ENCODE measurements at places on chromosomes 7 and 10. TPM values are rescaled to one million over a fixed set of nuclear protein-coding genes. Genes with fewer than 3 reads are reported as not detected.

DNA sequence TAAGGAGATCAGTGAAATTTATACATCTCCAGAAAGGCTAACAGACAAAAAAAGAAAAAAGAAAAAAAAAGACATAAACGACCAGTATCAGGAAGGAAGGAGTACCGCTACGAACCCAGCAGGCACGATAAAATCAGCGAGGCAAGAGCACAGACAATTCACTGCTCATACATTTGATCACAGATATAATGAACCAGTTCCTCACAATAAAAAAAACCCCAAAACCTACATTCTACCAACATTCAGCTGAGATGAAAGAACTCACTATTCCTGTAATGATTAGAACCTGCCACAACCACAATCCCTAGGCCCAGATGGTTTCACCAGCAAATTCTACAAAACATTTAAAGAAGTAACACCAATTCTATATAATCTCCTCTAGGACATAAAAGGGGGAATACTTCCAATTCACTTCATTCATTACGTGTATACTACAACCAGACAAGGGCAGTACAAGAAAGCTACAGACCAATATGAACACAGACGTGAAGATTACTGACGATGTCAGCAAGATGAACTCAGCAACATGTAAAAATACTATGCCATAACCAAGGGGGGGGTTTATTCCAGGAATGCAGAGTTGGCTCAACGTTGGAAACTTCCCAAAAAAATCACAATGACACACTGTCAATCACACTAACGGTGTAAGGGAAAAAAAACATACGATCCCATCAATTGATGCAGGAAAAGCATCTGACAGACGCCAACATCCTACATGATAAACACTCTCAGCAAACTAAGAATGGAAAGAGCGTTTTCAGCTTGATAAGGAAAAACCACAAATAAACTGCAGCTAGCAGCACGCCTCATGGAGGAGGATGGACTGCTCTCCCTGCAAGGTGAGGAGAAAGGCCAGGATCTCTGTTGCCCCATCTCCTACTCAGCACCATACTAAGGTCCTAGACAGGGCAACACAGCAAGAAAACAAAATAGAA is 256.2 kb downstream of the ELFN1 start:
- DNase-seq: no peak

DNA sequence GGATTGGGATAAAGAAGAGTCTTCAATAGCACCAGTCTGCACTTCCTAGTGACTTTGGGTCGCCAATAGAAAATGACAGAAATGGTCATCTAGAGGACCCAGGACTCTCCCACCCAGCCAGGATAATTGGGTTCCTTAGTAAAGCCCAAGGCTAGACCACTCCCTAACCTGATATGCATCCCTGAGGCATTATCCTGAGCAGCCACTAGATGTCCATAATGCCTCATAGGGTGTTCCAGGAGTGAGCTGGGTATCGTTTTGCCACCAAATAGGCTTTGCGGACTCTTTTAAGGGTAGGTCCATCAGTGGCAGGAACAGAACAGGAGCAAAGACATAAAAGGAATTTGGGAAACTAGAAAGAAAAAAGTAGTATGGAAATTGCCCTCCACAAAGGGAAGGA is 4.5 kb upstream of the LRRC4 start:
- DNase-seq: peak; percentile 9

- DNase-seq: no peak
Observed at GRCh38 chr7:34075523-34076370, 170.4 kb downstream of the BMPER start.

DNA sequence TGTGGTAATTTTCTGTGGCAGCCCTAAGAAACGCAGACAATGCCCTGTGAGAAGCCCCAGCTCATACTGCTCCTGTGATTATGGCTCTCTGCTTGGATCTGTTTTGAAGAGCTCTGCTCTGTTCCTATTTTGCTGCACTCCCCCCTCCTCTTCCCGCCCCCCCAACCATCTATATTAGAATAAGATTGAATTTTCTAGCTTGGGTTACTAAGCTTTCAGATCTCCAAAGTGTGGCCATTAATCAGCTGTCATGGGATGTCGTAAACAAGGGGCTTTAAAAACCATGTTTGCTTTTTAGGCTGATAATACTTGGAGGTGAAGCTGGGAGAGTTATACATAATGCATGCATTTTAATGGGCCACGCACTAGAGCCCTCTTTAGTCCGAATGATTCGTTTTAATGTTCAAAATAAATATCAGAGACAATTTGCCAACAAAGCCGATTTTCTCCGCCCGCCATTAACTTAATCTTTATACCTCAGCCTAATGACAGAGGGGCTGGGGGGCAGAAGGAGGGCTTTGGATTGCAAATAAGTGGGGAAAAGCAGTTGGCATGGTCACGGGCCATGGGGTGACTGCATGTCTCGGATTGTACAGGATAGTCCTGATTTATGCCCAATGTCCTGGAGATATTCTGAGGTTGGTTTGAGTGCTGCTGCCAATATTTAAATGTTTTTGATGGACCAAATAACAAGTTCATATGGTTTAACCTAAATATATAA is 165.5 kb downstream of the RPS24 start:
- DNase-seq: no peak

DNA sequence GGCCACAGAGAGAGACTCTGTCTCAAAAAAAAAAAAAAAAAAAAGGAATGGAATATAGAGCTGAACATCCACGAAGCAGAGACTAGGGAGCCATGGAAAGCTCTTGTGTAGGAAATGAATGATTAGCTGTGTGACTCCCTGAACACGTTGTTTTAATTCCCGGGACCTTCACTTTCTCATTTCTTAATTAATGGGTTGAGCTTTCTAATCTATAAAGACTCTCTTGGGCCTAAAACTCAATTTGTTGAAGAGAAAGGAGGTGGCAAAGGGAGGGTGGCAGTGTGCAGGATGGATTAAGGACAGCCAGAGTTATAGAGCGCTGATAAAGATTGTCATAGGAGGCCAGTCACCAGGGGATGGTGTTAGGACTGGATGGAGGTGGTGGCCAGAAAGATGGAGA is 48.0 kb downstream of the CYCS start:
- no peak for DNase-seq

DNA sequence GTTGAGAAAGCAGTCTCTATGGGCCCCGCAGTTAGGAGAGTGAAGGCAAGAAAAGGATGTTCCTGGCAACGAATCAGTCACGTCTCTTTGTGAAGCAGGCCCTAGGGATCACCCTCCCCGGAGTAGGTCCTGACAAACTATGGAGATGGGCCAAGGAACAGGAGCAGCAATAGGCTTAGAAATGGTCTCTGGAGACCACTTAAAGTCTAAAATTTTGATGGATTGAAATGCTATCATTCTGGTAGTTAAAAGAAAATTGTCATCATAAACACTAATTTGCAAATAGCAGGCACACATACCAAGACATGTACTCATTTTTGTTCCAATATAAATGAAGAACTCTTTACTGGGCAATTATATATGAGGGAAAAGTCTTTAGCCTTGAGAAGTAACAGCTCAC is 123.5 kb downstream of the ITGB8 start:
- no peak for DNase-seq

- no peak for DNase-seq
Observed at GRCh38 chr10:101561068-101561915, 26.8 kb downstream of the POLL start.

DNA sequence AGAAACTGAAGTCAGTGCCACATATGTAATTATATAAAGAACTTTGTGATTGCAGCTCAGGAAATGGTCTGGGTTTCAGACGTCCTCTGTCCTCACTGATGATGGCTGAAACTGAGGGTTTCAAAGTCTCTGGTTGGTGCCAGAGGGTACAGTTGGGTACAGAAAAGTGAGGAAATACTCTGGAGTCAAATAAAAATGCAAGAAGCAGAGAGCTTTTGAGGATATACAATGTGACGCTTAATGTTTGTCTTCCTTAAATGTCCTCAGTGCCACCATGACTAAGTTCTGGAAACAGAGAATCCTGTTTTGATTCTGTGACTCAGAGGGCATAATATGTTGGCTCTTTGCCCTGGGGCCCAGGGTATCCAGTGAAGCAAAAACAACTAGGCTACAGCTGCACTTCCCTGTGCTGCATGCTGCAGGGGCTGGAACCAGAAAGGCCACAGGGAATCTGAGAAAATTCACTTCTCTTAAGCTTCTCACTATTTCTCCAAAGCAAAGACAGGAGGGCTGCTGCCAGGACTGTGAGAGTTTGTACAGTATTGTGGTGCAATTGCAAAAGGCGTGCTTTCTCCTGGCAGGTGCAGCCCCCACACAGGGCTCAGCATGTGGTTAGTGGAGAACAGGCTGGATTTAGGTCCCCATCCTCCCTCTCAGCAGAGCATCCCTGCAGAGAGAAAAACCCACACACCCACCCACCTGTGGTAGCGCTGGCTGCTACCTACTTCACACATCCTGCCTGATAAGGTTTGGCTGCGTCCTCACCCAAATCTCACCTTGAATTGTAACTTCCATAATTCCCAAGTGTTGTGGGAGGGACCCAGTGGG is 169.5 kb upstream of the SVIL start:
- peak; percentile 86 for DNase-seq

- no peak for DNase-seq
Observed at GRCh38 chr7:90172624-90173023, 18.4 kb downstream of the STEAP1 start.

DNA sequence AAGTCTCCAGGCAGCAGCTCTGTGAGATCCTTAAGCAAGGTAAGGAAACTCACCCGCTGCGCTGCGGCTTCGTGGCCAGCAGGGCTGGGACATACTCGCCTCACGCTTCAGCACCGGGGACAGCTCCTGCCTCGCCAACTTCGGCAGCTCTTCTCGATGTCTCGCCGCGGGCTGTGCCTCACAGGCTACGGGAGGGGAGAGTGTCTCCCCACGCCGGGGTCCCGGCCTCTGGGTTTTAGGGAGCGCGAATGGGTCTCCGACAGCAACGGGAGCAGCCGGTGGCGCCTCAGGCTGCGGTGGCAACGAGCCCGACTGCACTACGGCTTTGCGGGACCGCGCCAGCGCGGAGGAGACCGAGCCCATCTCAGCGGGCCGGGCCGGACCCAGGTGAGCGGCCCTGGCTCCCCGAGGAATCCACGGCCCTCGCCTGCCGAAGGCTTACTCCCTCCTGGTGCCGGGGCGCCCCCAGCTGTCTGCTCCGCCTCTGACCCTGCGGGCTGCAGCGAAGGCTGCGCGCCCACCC is 62.4 kb downstream of the LSM5 start:
- DNase-seq: peak; percentile 84

DNA sequence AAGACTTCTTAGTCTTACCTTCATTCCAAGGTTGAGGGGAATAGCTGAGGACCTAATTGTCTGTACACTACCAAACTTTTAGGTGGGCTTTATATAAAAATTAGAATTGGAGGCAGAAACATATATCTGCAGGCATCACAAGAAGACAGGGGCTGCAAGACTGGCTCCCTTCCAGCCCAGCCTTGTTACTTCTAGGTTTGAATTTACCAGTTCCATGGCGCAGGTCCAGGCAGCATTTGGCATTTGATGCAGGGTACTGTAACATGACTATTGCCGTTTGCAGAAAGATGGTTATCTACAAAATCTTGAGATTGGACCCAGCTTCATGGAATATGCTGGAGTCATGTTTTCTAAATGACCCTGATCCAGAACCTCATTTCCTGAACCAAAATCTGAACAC is 105.4 kb upstream of the RHOBTB1 start:
- no peak for DNase-seq

- no peak for DNase-seq
Observed at GRCh38 chr10:72088889-72089575, 681 bp upstream of the SPOCK2 start.

Gene SCIN
- not detected for total RNA-seq

Gene TSPAN12
- 9.1 TPM for total RNA-seq
